ENCODE measurements at places on chromosomes 7 and 10.

DNA sequence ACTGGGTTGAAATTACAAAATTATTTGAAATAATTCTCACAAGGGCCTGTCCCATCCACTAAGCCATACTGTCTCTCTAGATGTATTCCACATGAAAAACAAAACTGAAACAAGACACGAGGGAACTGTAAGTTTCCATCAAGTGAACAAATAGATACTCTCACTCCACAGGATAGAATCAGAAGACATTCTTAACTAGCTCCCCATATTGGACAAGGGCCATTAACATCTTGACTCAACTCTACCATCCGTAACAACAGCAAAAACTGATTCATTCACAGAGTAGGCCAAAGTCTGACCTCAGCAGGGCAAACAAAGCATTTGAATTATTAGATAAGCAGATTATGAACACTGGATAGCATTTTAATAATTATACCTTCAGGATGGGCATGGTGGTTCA, 29.1 kb downstream of the UBE2H start:
- no peak for DNase-seq

- peak; percentile 24 for DNase-seq
Measured at GRCh38 chr7:128792471-128793180, 858 bp downstream of the CCDC136 start.

DNA sequence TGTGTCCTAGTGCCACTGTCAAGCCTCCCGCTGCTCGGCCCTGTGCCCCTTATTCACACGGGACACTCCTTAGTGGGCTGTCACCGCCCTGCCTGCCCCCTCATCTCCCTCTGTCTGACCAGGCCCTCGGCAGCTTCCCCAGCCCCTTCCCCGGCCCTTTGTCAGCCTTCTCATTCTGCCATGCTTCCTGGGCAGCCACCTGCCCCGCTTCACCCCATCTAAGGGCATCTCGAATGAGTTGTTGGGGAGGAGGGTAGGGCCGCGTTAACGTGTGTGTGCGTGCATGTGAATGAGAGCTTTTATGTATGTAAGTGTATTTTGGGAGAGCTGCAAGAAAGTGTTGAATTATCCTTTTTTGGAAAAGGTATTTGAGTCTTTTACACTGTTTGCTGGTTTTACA, 49.7 kb downstream of the GTF2I start:
- no peak for DNase-seq

DNA sequence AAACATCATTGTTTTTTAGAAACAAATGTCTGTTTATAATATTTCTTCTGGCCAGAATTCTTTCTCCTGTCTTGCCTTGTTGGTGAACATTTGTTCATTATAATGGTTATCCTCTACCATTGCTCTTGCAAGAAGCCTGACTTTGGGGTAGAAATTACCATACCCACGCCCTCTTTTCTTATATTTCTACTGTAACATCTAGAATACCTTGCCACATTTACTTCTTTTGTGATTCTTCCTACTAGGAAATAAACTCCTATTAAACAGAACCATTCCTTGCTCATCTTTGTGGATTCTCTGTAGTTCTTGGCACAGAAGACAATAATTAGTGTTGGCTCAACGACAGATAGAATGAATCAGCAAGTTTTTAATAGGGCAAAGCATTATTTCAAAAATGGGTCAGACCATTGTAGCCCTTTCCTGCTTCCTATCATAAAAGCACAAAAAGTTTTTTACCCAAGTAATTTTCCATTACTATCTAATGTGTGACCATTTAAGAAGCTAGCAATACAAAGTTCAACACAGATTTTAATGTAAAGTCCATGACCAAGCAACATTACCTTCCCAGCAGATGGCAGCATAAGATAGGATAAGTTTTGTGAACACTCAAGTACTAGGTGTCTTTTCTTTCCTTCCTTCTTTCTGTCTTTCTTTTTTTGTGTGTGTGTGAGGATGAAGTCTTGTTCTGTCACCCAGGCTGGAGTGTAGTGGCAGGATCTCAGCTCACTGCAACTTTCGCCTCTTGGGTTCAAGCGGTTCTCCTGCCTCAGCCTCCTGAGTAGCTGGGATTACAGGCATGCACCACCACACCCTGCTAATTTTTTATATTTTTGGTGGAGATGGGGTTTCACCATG, 270.4 kb downstream of the HGF start:
- DNase-seq = peak; percentile 22

DNA sequence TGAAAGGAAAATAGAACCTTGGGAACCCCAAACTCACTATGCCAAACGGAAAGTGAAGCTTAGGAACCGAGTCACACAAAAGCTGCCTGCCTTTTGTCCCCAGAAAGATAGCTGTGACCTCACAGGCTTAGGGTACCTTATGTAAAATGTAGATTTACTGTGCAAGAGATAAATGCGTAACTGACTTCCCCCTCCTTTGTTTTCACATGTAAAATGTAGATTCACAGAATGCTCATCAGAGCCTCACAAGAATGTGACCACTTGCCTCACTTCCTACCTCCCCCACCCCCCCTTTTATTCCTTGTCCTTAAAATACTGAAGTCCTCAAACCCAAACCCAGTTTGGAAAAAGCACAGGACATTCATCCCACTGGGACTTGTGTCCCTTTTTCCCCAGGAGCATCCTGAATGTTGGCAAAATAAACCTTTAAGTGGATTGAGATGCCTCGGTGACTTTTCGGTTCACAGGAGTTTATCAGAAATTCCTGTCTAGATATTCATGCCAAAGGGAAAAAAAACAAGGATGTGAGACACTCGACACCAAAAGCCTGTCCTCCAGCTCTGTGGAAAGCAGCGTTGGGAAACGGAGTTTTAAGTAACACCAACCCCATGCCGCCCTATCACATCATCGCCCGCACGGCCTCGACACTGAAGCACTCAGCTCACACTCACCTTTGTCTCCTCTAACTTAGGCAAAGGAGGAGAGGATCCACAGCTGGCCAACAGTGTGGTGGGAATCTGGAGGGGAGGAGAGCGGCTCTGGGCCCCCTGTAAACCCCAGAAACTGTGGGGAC, 45.9 kb downstream of the SVIL start:
- no peak for DNase-seq

GRCh38 chr10:20303453-20304152, 487.4 kb downstream of the PLXDC2 start:
- no peak for DNase-seq

GRCh38 chr7:2018569-2019460, 213.9 kb downstream of the MAD1L1 start:
- DNase-seq = peak; percentile 11

DNA sequence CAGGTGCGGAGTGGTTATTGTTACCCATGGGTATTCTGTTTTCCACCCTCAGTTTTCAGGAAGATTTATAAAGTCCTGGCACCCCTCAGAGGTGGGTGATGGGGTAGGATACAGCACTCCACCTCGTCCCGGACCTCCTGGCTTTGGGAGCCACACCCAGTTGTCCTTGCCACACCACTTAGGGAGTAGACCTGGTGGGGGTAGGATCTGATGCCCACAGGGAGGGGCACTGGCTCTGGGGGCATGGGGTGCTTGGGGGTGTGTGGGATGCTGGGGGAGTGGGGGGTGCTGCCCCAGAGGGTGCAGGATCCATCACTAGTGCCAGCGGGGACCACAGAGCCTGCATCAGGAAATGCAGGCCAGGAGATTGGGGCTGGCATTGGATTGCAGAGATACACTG, 4.5 kb downstream of the ZNF511 start:
- DNase-seq = no peak

DNA sequence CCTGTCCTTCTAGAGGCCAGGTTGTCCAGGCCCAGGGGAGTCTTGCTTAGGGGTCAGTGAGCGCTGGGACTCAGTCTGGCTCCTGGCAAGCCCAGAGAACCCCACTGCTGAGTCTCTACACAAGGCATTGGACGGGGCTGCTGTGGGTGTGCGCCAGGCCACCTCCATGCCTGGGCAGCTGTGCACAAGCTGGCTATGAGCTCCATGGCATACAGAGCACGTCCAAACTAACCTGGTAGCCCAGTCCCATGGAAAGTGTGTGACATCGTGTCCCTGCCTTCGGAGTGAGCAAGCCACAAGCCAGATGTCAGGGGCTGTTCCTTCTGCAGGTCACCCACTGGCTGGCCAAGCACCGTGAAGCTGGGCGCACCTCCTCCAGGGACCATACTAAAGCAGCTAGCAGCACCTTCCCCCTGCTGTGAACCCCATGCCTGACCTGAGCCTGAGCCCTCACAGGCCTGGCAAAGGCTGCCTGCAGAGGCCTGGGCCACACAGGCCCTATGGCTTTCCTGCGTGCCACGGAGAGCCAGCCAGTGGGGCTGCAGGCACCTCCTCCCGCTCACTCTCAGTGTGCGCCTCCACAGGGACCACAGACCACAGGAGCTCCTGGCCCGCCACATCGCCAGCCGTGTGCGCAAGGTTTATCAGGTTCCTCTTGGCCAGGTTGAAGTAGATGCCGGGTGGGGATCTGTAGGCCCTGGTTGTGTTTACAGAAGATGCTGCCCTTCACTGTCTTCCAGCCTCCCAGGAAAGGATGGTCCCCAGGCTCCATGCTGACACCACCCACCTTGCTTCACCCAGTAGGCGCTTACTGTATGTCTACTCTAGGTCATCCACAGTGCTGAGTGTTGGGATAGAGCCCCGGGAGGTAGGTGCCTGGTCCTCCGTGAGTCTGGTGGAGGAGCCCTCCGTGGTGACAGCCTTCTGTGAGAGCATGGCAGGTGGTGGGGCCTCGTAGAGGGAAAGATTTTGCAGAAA, 219.7 kb downstream of the EBF3 start:
- DNase-seq = no peak

DNA sequence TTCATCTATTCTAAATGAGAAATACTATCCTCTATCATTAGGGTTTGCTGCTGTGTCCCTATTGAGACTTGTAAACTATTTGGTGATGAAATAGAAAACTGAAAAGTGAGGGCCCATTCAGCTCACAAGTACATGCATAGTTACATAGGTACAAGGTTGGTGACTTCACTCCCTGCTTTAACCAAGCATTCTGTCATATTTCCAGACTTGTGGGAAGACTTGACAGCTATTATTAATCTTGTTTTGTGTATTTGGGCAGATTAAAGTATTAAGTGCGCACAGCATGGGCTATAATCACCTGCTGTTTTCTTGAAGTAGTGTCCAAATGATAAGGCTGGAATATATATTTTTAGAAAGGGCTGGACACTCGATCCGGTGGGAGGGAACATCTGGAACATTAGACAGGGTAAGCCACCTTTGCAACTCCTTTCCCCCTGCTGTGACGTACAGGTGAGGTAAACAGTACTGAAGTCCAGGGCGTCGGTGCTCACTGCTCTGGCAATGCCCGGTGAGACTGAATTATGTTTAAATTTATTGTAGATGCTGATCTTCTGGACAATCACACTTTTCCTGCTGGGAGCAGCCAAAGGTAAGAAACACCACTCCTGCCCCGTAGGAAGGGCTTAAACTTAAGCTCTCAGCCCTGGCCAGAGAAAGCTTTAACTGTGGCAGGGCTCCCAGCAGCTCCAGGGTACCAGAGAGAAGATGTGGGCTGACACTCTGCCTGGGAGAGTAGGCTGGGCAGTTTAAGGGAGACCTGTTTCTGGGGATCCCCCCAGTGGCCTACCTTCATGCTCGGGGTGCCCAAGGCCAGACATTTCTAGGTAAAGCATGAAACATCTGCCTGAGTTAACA, at the start of gene PNLIPRP1:
Gene PNLIPRP1 (plus strand): TSS at position 370 of the 855 bp plus-strand sequence. CDS start 171 bp downstream, at position 541.
- DNase-seq = no peak

- DNase-seq = no peak
Measured at GRCh38 chr10:17415046-17415658, 39.2 kb downstream of the ST8SIA6 start.

DNA sequence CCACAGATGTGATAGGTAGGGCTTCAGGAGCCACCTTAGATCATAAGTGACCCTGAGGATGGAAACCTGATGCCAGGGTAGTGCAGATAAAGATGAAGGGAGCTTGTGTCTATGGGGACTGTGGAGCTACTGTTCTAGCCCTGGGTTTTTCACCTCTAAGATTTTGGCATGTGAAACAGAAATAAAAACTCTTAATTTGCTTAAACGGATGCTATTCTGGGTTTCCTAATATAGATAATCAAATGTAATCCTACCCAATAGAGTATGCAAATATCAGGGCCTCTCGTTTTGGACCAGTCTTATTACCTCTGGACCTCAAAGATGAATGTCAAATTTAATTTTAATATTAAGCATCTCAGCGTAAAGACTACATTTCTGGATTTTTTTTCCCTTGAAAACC, 49.3 kb downstream of the ABCB4 start:
- no peak for DNase-seq

DNA sequence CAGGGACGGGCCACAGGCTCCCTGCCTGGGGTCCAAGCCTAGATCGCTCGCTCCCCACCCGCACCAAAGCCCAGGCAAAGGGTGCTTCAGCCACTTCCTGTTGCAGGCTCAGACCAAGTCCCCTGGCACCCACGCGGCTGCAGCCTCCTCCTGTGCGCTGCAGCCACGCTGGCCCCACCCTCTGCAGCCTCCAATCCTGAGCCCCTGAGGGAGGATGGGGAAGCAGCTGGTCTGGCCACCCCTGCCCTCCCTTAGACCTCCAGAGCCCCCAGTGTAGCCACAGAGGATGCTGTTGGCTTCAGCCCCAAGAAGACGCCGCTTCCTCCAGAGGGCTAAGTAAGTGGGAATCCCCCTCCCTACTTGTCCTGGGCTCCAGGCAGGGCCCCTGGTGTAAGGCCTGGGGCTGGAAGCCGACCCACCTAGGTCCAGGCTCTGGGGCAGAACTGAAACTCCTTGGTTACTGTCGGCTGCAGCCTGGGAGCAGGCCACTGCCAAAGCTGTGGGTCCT, 9.4 kb downstream of the LIMK1 start:
- DNase-seq = no peak

DNA sequence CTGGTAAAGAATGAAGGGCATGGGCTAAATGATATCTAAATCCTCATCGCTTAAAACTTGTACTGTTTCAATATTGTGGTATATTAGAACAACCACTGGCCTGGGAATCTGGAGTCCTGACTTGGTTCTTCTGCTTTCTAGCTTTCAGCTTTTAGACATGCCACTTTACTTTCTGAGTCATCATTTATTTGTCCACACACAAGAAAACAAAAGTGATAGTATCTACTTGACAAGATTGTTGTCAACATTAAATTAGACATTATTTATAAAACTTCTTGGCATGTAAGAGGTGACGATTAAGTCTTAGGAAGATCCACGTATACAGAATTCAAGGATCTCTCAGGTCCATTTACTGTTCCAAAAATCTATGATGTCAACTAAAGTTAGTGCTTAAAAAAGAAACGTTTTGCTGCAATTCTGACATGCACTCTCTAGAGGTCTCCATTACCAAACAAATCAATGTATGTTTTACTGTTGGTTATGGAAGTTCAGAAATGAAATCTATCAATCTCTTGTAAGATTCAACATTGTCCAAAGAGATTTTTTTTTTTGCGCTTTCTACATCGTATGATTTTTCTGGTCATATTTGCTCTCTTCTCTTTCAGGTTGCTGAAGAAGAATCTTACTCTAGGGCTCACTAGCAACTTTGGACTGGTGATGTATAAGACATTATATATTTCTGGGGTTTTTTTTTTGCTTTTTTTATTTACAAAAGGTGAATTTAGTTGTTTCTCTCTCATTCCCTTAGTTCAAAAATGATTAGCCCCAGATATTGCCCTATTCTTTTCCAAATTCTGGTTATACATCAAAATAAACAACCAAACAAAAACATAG, 53.6 kb upstream of the DYNC1I1 start:
- no peak for DNase-seq

- DNase-seq = peak; percentile 6
Measured at GRCh38 chr7:75617634-75618234, 121.0 kb downstream of the HIP1 start.
